Ureter (tissue), 1 donor: ENCODE measurements at places on chromosomes 7 and 10. TPM values are rescaled to one million over a fixed set of nuclear protein-coding genes. Genes with fewer than 3 reads are reported as not detected.
A peak's percentile ranks its signal among the peaks of the same experiment; 100 is the strongest.

The CLCN1 gene
- 0.31 TPM for total RNA-seq

GRCh38 chr7:44263326-44264082, 61.9 kb downstream of the CAMK2B start:
- DNase-seq = no peak

DNA sequence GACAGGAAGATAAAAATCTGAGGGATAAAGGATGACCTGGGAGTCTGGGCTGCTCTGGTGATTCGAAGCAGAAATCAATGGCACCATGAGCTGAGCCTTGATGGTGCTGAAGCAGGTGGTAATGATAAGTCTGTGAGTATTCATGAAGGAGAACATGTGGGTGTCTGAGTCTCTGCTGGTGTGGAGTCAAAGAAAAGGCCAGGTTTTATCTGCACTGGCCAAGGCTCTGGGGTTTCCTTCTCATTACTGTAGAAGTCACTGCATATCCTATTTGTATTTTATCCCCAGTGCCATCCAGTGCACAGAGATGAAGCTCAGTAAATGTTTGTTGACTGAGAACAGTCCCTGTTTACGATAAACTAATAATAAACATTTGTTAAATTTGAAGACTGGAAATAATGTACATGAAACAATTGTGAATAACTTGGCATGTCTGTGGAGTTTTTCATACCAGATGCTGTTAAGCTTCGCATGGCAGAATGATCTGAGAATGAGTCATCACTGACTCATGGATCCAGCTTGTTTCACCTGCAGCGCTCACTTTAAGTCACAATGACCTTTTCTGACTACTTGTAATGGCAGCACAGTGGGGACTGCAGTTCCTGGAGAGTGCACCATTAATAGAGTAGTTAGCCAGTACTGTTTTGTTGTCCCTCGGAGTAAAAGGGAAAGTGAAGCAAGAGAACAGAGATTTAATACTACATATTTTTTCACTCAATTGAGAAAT, 538.5 kb downstream of the HTR7 start:
- peak; percentile 44 for DNase-seq

GRCh38 chr7:38840736-38841460, 68.1 kb downstream of the VPS41 start:
- DNase-seq = no peak

The TMEM273 gene
- 26.6 TPM for total RNA-seq

DNA sequence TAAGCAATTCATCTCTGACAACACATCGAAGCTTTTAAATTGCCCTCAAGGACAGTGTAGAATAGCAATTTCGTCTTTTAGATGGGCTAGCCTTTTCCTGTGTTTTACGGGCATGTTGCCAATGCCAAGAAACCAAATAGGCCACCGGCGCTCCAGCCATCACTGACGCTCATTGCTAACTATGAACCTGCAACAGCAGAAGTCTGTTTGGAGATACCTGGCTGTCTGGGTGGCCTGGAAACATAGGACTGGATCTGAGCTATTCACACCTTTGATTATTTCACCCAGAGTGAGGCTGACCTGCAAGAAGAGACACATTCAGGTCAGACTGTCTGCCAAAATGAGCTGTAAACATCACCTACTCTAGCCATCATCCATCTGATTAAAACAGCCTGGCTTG, 12.0 kb downstream of the KPNA7 start:
- no peak for DNase-seq

GRCh38 chr10:128105383-128105782, 20.8 kb downstream of the MKI67 start:
- DNase-seq = no peak

The FLNC gene
- total RNA-seq = 84.1 TPM

DNA sequence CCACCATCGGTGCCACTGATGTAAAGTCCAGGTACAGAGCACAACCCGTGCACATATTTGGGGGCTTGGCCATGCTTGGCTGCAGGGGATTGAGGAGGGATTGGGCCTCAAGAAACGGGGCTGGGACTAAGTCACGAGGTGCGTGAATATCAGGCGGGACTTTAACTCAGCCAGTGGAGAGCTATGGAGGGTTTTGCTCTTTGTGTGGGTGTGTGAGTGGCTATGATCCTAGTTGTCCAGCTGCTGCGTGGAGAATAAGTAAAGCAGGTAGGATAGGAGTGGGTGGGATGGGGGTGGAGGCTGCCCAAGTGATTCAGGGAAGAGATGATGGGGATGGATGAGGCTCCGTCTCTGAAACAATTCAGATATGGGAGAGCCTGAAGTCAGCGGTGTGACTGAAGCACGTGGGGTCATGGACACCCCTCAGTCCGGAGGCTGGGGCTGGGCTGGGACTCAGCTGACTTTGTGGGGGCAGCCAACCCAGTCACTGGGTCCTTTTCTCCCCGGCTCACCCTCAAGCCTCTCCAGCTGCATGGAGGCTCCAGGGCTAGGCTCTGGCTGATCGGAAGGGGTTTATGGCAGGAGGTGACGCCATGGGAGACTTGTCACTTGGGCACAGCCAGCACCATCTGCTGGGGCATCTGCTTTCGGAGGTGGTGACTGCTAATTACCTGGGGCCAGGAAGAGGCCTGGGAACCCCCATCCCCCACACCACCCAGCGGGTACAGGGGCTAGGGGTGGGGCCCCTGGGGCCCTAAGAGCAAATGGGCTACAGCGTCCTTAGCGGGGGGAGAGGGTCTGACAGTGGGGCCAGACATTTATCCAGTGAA, 1.7 kb upstream of the LFNG start:
- no peak for DNase-seq

DNA sequence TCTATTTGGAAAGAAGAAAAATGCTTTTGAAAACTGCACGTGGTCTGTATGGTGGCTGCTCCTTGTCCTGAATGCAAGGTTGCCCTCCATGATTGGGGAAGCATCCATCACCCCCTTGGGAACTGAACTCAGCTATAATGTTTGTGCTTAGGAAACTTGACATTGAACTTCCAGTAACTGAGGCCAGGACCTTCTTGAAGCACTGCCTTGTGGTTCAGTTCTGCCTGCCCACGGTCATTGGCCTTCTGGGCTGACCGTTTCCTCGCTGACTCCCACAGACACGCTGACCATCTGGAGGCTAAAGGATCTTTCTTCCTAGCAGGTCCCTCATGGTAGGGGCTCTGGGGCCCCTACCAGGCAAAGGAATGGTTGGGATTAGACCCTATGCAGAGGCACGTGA, 247.8 kb downstream of the CAMK1D start:
- no peak for DNase-seq

DNA sequence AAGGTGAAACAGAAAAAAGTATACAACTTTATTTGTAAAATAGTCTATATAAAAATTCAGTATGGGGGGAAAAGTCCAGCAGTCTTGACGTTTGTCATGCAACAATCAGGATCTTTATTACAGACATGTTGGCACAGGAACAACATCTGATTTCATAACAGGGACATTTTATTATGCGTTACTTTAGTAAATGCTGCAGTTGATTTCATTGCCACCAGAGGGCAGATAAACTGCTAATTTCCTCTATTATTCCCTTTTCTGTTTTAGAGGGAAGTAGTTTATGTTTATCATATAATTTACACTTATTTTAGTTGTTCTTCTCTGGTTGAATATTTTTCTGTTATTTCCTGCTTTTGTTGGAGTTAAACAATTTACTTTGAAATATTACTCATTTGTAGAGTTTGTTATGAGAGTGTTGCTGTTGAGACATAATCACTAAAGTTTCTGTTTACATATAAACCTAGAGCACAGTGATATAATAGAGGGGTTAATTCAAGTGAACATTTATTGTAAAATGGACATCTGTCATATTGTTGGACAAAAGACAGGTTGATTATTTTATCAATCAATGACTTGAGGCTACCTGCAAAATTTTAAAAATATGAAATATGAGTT, 3.3 kb downstream of the PLXDC2 start:
- DNase-seq = peak; percentile 61

- DNase-seq = no peak
Measured at GRCh38 chr7:102054158-102054557, 232.5 kb upstream of the SH2B2 start.

The SLIT1 gene
- total RNA-seq = 0.34 TPM

GRCh38 chr7:107043491-107043890, 1.0 kb upstream of the PRKAR2B start:
- DNase-seq = no peak

DNA sequence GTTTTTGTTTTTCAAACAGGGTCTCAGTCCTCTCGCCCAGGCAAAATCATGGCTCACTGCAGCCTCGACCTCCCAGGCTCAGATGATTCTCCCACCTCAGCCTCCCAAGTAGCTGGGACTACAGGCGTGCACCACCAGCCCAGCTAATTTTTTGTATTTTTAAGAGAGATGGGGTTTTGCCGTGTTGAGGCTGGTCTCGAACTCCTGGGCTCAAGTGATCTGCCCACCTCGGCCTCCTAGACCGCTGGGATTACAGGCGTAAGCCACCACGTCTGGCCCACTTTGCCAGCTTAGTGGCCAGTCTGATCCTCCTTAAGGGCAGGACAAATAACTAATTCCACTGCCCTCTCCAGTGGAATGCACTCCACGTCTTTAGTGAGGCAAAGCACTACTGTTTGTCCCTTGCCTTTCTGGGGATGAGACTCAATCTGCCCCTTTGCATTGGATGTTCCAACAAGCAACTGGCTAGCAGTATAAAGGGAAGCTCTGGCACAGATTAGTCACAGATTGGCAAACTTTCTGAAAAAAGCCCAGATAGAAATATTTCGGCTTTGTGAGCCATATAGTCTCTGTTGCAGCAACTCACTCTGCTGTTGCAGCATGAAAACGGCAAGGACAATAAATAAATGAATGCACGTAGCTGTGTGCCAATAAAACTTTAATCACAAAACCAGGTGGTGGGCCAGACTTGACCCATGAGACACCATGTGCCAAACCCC, 143.8 kb upstream of the RHEB start:
- DNase-seq = no peak

The LOXL4 gene
- 3.0 TPM for total RNA-seq

- no peak for DNase-seq
Measured at GRCh38 chr7:52184006-52184703, 851.3 kb upstream of the POM121L12 start.

The TLX1 gene
- total RNA-seq = not detected

DNA sequence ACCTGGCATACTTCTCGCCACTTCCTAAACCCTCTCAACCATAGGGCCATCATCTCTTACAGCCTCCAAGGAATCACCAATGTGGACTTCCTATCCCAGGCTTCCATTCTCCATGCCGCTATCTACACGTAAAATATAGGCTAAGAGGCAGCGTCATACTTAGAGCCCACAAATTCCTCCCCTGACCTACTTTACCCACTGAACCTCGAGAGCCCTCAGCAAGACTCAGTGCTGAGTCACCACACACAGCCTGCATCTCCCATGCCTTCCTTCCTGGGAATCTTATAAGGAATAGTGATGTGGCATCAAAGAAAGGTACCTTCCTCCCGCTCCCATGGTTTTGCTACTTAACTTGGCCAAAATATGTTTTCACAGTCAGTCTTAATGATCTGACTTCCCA, 435.6 kb upstream of the NFE2L3 start:
- no peak for DNase-seq

DNA sequence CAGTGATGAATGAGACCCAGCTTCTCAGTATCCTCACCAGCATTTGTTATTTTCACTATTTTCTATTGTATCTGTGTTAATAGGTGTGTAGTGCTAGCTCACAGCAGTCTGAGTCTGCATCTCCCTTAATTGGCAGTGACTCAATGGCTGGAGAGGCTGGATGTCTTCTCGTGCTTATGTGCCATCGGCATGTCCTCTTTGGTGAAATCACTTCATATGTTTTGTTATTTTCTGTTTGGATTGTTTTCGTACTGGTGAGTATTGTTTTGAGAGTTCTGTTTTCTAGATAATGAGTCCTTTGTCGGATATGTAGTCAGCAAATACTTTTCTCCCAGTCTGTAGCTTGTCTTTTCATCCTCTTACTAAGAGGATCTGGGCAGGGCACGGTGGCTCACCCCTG, 66.1 kb downstream of the AMZ1 start:
- no peak for DNase-seq

DNA sequence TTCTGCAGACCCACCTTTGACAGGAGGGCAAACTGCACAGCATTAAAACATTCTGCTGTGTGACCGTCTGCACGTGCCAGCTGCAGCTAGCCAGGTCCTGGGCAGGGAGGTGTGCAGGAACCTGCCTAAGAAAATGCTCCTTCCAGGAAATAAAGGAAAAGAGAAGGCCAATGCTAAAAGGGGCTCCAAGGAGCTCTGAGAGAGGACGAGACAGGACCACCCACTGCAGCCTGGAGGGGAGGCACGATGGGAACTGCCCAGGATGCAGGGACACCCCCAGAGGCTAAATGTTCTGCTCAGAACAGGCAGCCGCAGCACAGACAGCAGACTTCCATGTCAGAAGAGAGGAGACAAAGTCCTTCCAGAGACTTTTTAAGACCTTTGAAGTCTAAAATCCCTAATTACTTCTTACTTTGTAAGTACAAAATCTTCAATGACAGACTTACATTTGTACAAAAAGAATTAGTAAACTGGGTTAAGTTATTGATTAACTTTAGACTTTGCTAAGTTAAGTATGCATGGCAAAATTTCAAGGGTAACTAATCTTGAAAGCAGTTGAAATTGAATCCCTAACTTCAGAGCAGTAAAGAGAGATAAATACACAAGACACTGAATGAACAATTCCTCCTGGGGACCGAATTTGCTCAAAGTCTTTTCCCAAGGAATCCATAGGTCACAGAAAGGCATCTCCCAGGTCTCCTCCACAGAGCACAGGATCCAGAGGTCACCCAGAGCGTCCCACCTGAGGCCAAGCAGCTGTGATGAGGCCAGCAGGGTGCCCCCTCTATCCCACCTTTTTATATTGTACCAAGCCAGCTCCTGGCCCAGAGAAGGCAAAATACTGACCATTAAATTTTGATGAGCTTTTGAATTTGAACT, 21.5 kb downstream of the HSPA12A start:
- no peak for DNase-seq

GRCh38 chr7:142614116-142614515, 135.2 kb upstream of the PRSS1 start:
- no peak for DNase-seq

- no peak for DNase-seq
Measured at GRCh38 chr10:97399843-97400545, 1.1 kb downstream of the RRP12 start.

GRCh38 chr7:91568138-91568537, 303.9 kb downstream of the FZD1 start:
- no peak for DNase-seq

DNA sequence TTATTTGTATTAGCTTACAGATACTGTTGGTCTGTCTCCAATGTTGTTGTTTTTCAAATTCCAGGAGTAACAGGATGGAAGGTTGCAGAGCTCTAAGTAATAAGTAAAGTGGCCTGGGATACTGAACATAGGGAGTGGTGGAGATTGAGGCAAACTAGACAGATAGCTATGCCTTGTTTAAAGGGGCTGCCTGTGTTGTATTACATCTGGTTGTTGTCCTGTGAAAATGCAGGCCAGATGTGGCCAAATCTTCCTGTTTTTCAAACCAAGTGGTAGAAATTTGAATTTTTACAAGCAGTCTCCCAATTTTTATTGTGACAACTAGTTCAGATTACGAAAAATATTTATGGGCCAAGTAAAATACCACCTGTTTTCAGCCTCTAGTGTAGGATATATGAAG, 33.5 kb downstream of the BICC1 start:
- DNase-seq = no peak

The TRIL gene
- total RNA-seq = 1.6 TPM

The ACSM6 gene
- 1.8 TPM for total RNA-seq
